ENCODE measurements at places on chromosomes 7 and 10.

DNA sequence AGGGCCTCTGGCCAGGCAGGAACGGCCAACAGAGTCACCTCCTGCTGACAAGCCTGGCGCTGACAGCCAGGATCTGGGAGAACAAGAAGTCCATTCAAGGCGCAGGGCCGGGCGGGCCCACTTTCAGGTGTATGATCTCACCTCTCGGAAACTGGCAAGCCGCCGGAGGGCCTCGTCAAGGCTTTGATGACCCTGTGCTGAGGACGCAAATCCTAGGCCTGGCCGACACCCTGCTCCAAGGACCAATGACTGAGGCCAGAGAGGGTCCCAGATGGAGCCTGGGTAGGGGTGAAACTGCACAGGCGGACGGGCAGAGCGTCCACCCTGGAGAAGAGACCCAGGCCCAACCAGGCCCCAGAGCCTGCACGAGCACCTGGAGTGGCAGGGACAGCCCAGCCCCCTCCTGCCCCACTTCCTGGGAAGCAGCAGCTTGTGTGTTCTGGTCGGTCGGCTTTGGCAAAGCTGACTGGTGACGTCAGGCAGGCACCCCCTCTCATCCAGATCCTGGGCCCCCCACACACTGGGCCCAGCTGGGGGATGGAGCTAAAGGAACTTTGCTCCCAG, 30.6 kb downstream of the MYL10 start:
- DNase-seq: no peak

- no peak for DNase-seq
Measured at GRCh38 chr7:116571037-116571436, 46.2 kb downstream of the CAV1 start.

GRCh38 chr7:103447073-103447960, 1.3 kb upstream of the SLC26A5 start:
- no peak for DNase-seq

- no peak for DNase-seq
Measured at GRCh38 chr10:124106241-124106879, 13.0 kb upstream of the CHST15 start.

GRCh38 chr7:23474829-23475575, 4.7 kb upstream of the IGF2BP3 start:
- DNase-seq: no peak

DNA sequence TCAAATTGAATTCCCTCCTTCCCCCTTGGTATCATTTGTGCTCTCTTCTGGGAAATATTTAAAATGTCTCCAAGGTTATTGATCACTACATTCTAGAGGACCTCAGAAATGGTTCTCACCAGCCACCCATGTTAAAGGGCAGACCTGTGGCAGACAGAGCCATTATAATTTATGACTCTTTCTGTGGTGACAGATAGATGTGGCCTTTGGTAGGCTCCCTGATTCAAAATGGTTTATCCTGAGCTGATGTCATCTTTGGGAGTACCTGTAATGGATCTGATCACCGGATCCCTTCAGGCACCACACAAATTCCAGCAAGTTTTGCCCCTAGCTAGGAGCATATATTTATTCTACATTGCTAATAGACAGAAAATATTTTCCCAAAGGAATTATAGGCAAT, 267.5 kb downstream of the SDK1 start:
- no peak for DNase-seq

DNA sequence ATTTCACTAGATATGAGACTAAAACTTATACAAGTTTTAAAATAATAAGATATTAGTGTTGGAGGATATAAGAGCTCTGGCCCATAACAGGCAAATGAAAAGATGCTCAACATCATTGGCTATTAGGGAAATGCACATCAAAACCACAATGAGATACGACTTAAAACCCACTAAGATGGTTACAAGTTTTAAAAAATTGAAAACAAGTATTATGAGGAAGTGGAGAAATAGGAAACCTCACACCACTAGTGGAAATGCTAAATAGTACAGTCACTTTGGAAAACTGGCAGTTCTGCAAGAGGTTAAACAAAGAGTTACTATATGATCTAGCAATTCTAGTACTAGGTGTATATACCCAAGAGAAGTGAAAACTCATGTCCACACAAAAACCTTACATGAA, 17.2 kb downstream of the PANK1 start:
- no peak for DNase-seq

DNA sequence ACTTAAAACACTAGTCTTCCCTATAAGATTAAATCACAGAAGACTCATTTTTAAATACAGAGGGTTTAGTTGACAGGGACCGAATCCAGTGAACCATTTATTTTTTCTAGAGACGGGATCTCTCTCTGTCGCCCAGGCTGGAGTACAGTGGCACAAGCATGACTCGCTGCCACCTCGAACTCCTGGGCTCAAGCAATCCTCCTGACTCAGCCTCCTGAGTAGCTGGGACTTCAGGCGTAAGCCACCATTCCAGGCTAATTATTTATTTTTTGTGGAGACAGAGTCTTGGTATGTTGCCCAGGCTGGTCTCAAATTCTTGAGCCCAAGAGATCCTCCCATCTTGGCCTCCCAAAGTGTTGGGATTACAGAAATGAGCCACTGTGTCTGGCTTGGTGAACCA, 20.9 kb upstream of the LYZL1 start:
- no peak for DNase-seq

GRCh38 chr7:66575398-66575797, 53.3 kb upstream of the KCTD7 start:
- no peak for DNase-seq

GRCh38 chr10:126042906-126043305, 146.5 kb downstream of the FANK1 start:
- no peak for DNase-seq

Measured in stimulated activated CD4-positive, alpha-beta T cell treated with anti-CD3 and anti-CD28 coated beads, Interleukin-15, amount 100 ng/mL, for 1 hour (primary cell).